ENCODE measurements at places on chromosomes 1 and 21.

DNA sequence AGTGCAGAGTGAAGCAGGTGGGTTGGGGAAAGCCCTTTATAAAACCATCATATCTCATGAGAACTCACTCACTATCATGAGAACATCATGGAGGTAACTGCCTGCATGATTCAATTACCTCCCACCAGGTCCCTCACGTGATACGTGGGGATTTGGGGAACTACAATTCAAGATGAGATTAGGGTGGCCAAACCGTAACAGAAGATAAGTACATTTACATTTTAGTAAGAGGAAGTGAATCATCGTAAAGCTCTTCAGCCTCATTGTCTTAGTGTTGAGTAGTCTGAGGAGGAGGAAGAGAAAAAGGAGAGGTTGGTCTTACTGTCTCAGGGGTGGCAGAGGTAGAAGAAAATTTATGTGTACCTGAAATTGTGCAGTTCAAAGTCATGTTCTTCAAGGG is 1053.4 kb upstream of the ADGRL4 start:
- H3K36me3 ChIP-seq, result no peaks in the 10 kb centered on the region
- H3K4me1 ChIP-seq, result no peaks in the 10 kb centered on the region
- DNase-seq, result no peak

GRCh38 chr1:58874757-58875755 is 91.2 kb upstream of the JUN start:
- no peaks in the 10 kb centered on the region for H3K27me3 ChIP-seq
- H3K36me3 ChIP-seq, result no peaks in the 10 kb centered on the region
- peaks cover 50% of the 10 kb centered on the region for H3K4me1 ChIP-seq
- peak; percentile 84 for DNase-seq
- H3K4me3 ChIP-seq, result peak overlapping the region; percentile 59

- no peak overlapping the region for H3K4me3 ChIP-seq
- no peaks in the 10 kb centered on the region for H3K36me3 ChIP-seq
- H3K27me3 ChIP-seq, result no peaks in the 10 kb centered on the region
- no peak overlapping the region for H3K27ac ChIP-seq
- no peak for DNase-seq
- H3K4me1 ChIP-seq, result no peaks in the 10 kb centered on the region
Measured at GRCh38 chr1:210505601-210506496, 177.1 kb downstream of the HHAT start.

GRCh38 chr1:217029281-217030157 is 306.3 kb upstream of the ESRRG start:
- DNase-seq, result no peak
- H3K27ac ChIP-seq, result no peak overlapping the region
- H3K4me1 ChIP-seq, result no peaks in the 10 kb centered on the region
- no peaks in the 10 kb centered on the region for H3K27me3 ChIP-seq
- no peak overlapping the region for H3K4me3 ChIP-seq

- H3K4me3 ChIP-seq, result peak overlapping the region; percentile 91
- DNase-seq, result no peak
- H3K27me3 ChIP-seq, result no peaks in the 10 kb centered on the region
- H3K27ac ChIP-seq, result no peak overlapping the region
Measured at GRCh38 chr1:151613282-151613780, 1.5 kb downstream of the SNX27 start.

- H3K27me3 ChIP-seq, result peaks cover 22% of the 10 kb centered on the region
- H3K4me3 ChIP-seq, result peak overlapping the region; percentile 43
- H3K27ac ChIP-seq, result no peak overlapping the region
- no peak for DNase-seq
Measured at GRCh38 chr1:207964195-207964966, 53.5 kb upstream of the CD34 start.

GRCh38 chr1:111778541-111779051 is 22.9 kb downstream of the DDX20 start:
- H3K4me1 ChIP-seq, result peaks cover 6% of the 10 kb centered on the region
- no peak overlapping the region for H3K4me3 ChIP-seq
- peak; percentile 39 for DNase-seq
- H3K36me3 ChIP-seq, result no peaks in the 10 kb centered on the region
- no peak overlapping the region for H3K27ac ChIP-seq

GRCh38 chr1:42968654-42969053 is 10.0 kb upstream of the SLC2A1 start:
- no peaks in the 10 kb centered on the region for H3K27me3 ChIP-seq
- H3K4me1 ChIP-seq, result peaks cover 20% of the 10 kb centered on the region
- no peak overlapping the region for H3K4me3 ChIP-seq
- no peak for DNase-seq
- H3K36me3 ChIP-seq, result no peaks in the 10 kb centered on the region

DNA sequence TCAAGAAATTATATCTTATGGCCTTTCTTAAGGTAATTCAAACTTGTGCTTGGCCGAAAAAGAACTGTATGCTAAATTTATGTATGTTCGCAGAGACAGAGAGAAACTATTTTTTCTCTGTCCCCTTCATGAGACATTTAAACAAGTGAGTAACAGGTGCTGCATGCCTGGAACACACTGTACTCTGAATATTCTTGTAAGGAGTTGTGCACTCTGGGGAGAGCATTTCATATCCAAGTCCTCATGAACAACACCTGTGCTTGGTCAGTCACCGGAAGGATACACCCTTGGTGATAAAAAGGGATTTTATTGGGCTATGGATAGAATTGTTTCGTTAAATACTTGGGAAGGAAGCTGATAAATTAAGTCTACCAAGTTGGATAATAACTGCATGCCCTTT is 220.8 kb upstream of the NRIP1 start:
- H3K36me3 ChIP-seq, result no peaks in the 10 kb centered on the region
- peaks cover 15% of the 10 kb centered on the region for H3K4me1 ChIP-seq
- H3K27me3 ChIP-seq, result no peaks in the 10 kb centered on the region
- no peak overlapping the region for H3K4me3 ChIP-seq

- no peak overlapping the region for H3K4me3 ChIP-seq
- no peak for DNase-seq
- H3K27me3 ChIP-seq, result no peaks in the 10 kb centered on the region
- no peak overlapping the region for H3K27ac ChIP-seq
- H3K36me3 ChIP-seq, result no peaks in the 10 kb centered on the region
Measured at GRCh38 chr1:242456726-242457269, 67.7 kb downstream of the PLD5 start.

GRCh38 chr1:65292861-65293593 is 16.3 kb upstream of the DNAJC6 start:
- no peak for DNase-seq
- no peaks in the 10 kb centered on the region for H3K4me1 ChIP-seq
- H3K27me3 ChIP-seq, result no peaks in the 10 kb centered on the region
- no peak overlapping the region for H3K4me3 ChIP-seq
- no peak overlapping the region for H3K27ac ChIP-seq

DNA sequence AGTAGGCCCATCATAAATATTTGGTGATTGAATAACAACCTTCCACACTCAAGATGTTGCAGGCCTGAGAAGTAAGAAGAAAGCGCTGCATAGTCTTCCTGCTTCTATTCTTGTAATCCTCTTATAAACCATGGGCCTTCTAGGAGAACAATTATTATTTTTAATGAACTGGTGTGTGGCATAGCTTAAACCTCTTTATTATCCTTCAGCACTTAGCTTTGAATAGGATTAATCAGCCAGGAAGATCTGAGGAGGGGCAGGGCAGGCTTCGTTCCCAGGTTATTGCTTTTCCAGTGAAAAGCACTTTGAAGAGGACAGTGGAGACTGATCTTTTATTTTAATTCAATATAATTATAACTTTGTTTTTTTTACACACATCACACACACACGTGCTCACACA is 42.3 kb downstream of the KIF26B start:
- no peaks in the 10 kb centered on the region for H3K27me3 ChIP-seq
- no peak for DNase-seq
- H3K27ac ChIP-seq, result no peak overlapping the region
- no peak overlapping the region for H3K4me3 ChIP-seq
- H3K4me1 ChIP-seq, result no peaks in the 10 kb centered on the region

DNA sequence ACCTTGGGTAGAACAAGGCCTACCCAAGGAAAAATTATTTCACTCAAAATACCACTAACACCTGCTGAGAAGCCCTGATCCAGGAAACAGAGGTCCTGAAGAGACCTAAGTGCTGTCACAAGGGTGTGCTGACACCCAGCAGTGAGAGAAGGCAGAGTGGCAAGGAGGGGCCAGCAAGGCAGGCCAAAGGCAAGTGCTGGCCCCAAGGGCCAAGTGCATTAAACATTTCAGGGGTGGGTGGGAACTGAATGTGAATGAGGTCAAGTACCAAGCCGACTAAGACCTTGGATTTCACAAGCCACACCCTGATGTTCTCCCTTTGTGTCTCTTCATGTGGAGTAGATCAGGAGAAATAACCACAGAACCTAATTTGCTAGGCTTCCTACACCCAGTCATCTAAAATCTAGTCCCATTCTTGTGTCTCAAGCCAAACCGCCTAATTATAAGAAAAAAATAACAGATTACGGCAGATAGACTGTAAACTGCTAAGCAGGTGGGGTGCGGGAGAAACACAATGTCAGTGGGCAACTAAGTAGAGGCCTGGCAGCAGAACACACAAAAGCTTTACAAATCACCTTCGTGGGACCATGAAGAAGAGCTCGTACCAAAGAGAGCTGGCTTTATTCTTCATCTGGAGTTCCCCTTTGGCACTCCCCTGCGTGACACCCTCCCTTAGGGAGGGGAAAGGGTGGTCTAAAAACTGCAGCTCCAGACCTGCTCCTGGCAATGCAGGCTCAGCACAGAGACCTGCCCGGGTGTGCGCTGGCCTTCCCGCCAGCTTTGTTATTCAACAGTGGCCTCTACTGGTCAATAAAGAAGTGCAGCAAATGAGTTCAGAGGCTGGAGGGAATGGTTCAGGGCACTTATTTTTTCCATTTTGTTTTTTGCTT is 8.7 kb downstream of the UBE2G2 start:
- peaks cover 48% of the 10 kb centered on the region for H3K4me1 ChIP-seq
- H3K36me3 ChIP-seq, result no peaks in the 10 kb centered on the region
- H3K4me3 ChIP-seq, result no peak overlapping the region
- DNase-seq, result peak; percentile 57
- H3K27ac ChIP-seq, result no peak overlapping the region

DNA sequence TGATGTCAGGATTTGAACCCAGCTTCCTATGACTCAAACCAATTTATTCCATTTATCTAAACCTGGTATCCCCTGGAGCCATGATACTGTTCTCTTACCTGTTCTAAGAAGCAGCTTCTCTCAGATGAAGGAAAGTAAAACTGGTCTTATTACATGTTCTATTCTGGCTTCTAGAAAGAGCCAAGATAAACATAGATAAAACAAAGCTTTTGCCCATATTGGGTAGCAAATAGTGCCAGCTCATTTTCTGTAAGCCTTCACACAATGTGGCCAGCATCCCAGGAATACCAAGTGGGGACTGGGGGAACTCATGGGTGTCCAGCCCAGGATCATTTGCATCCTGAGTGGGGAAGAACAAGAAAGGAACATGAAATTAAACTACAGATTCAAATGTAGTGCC is 53.5 kb upstream of the EPHA8 start:
- no peak overlapping the region for H3K4me3 ChIP-seq
- H3K27ac ChIP-seq, result no peak overlapping the region

DNA sequence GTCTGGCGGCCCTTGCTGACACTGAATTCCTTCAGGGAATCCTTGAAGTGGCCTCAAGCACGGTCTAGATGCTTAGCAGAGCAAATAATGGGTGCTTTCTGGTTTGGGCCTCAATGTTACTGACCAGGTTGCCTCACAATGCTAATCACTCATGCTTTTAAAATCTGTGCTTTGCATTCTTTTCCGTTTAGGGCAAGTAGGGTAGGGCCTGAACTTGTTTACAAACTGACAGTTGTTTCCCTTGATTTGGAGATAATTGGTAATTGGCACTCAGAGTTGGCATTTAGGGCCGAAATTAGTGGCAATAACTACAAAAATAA is 1.4 kb downstream of the VPS13D start:
- no peaks in the 10 kb centered on the region for H3K27me3 ChIP-seq
- H3K4me1 ChIP-seq, result peaks cover 24% of the 10 kb centered on the region
- H3K27ac ChIP-seq, result no peak overlapping the region
- H3K4me3 ChIP-seq, result peak overlapping the region; percentile 89
- DNase-seq, result no peak
- no peaks in the 10 kb centered on the region for H3K36me3 ChIP-seq

DNA sequence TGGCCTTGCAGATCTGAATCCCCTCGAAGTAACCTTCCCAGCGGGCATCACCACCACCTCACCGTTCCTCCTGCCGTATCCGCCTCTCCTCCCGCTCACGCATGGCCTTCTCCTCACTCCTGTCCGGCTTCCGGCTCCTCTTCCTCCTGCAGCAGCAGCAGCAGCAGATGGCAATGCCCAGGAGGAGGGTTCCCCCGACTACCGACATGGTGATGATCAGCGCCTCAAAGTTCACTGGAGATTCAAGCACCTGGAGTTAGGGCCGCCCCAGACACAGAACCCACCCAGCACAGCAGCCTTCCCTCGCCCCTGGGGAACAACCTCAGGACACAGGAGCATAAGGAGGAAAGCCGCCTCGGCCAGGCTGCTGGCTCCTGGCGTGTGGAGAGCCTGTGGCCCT is 17.4 kb downstream of the PTTG1IP start:
- H3K36me3 ChIP-seq, result peaks cover 94% of the 10 kb centered on the region
- H3K27me3 ChIP-seq, result no peaks in the 10 kb centered on the region
- no peak overlapping the region for H3K4me3 ChIP-seq
- DNase-seq, result no peak

GRCh38 chr21:32929633-32930038 is 96.1 kb upstream of the OLIG2 start:
- H3K4me1 ChIP-seq, result no peaks in the 10 kb centered on the region
- no peak overlapping the region for H3K27ac ChIP-seq
- no peak for DNase-seq
- no peaks in the 10 kb centered on the region for H3K27me3 ChIP-seq

GRCh38 chr1:68301471-68302001 is 69.2 kb upstream of the WLS start:
- H3K4me1 ChIP-seq, result no peaks in the 10 kb centered on the region
- H3K27me3 ChIP-seq, result 0 out of 3 replicates have a peak, but pooled peaks cover 5% of the 10 kb centered on the region
- H3K4me3 ChIP-seq, result no peak overlapping the region
- no peak for DNase-seq
- no peaks in the 10 kb centered on the region for H3K36me3 ChIP-seq

GRCh38 chr1:183251959-183252450 is 65.9 kb downstream of the LAMC2 start:
- no peaks in the 10 kb centered on the region for H3K27me3 ChIP-seq
- no peak overlapping the region for H3K27ac ChIP-seq
- no peaks in the 10 kb centered on the region for H3K36me3 ChIP-seq
- no peak overlapping the region for H3K4me3 ChIP-seq

GRCh38 chr1:38059635-38060250 is 13.2 kb upstream of the POU3F1 start:
- no peak overlapping the region for H3K27ac ChIP-seq
- no peak for DNase-seq
- H3K36me3 ChIP-seq, result no peaks in the 10 kb centered on the region
- H3K4me3 ChIP-seq, result no peak overlapping the region

DNA sequence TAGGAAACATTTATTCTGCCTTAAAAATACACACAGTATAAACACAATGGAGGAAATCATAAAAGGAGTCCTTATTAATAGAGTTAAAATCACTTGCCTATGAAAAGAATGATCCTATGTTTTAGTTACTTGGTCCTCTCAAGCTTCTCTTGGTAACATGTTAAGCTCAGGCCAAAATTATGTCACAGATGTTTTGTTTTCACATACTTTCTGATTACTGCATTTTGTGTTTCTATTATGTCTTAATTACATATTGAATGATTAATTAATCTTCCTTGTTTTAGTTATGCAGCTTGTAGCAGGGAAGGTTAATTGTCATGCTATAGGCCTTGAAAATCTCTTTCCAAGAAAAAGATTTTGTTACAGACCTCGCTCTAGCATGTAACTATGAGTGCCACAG is 406.0 kb downstream of the PLA2G4A start:
- H3K4me3 ChIP-seq, result no peak overlapping the region
- H3K4me1 ChIP-seq, result no peaks in the 10 kb centered on the region
- no peak for DNase-seq

All from HepG2 (cell line).